CD4-positive, alpha-beta T cell treated with Interleukin-21 for 1 hour (primary cell): ENCODE measurements at places on chromosomes 4 and X.

GRCh38 chr4:6887591-6888371, 21.8 kb upstream of the TBC1D14 start:
- no peak for DNase-seq

DNA sequence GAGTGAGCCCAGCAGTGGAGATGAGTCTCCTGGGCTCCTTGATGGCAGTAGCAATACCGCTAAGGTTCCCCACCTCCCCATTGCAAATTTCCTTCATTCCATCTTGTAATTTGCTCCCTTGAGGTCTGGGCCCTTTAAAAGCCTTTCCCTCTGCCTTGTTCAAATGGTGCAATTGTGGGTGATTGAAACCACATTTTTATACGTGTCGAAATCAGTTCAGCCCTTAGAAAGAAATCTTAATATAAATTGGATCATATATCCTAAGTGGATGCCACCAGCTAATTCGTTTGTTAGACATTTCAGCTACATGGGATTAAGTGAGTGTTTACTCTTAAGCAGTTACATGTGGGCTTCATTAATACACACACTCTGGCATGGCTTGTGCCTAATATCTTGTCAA, 68.6 kb downstream of the NHS start:
- DNase-seq = no peak

DNA sequence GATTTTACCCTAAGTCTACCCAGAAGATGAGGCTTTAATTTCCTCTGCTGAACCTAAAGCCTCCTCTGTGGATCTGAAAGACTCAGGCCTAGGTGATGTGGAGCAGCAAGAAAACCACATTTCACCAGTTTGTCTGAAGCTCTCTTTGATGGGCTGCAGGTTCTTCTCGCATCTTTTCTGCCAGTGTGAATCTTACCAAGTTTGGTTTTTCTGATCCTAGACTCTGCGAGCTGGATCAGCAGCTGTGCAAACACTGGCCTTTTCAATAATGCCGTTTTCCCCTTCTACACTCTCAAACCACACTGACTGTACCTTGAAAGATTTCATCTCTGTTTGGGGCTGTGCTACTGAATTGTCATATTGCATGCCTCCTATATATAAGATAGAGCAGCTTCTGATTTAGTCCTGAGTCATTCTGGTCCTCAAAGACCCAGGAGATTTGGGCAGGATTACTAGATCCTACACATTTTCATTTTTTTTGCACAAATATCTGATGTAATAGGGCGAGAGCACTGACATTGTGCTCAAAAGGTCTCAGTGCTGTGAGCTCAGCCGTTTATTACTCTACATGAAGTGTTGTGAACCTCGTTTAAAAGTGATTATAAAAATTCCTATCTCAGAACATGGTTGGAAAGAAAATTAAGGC, 133.6 kb upstream of the FAM9C start:
- no peak for DNase-seq

GRCh38 chr4:13733817-13734216, 106.3 kb upstream of the BOD1L1 start:
- DNase-seq = no peak

- DNase-seq = peak; percentile 54
Measured at GRCh38 chrX:86148024-86148511, at the start of gene DACH2. DACH2 (plus strand) TSS chrX:86148451.
